Gastrocnemius medialis (tissue), 4 donors: ENCODE measurements at places on chromosomes 4 and X. TPM values are rescaled to one million over a fixed set of nuclear protein-coding genes. Genes with fewer than 3 reads are reported as not detected.
A peak's percentile ranks its signal among the peaks of the same experiment; 100 is the strongest.

The HTRA3 gene
- total RNA-seq = 19.4 TPM

The ATOH1 gene
- 0.19 TPM for total RNA-seq

The KIT gene
- total RNA-seq = 2.3 TPM

The SLC34A2 gene
- not detected for total RNA-seq

The SPANXC gene
- not detected for total RNA-seq

The WDR17 gene
- total RNA-seq = 0.18 TPM

The PLP2 gene
- 53.5 TPM for total RNA-seq

The GATA1 gene
- not detected for total RNA-seq

- no peak for DNase-seq
- H3K27me3 ChIP-seq = no peaks in the 10 kb centered on the region
- no peak overlapping the region for H3K27ac ChIP-seq
- peaks cover 32% of the 10 kb centered on the region for H3K4me1 ChIP-seq
- peak overlapping the region; percentile 57 for H3K4me3 ChIP-seq
Measured at GRCh38 chr4:89055157-89056080, 1.6 kb downstream of the FAM13A start.

DNA sequence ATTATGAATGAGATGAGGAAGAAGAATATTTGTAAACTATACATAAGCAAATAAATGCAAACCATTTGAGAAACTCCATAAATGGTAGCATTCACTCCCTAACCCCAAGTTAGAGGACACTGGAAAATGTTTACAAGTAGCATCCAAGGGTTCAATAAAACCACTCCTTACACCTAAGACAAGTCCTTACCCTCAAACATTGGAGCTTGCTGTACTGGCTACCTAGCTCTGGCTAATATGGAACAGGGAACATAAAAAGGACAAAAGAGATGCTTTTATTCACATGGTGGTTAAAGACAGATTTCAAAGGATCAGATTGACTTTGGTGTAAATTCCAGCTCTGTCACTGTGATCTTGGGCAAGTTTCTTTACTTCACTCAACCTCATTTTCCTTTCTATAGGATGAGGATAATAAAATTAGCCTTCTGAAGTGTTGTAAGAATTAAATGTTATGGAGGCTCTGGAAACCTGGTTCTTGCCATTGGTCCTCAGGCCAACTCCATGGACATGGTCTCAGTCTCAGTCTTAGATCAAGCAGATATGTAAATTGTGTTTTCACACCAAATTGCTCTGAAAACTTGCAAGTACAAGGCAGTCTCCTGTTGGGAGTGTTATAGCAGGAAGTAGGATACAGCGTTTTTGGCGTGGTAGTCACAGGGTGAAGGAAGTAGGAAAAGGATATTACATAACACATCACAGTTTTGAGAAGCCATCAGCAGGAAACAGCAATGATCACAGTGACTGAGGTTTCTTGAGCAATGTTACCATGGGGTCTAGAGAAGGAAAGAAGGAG lies 3.3 kb downstream of the CXCL1 start:
- no peak overlapping the region for H3K4me3 ChIP-seq
- no peaks in the 10 kb centered on the region for H3K36me3 ChIP-seq
- H3K4me1 ChIP-seq = no peaks in the 10 kb centered on the region
- H3K27me3 ChIP-seq = peaks cover 4% of the 10 kb centered on the region
- no peak for DNase-seq
- H3K27ac ChIP-seq = no peak overlapping the region

GRCh38 chrX:115018040-115018647 lies 728 bp upstream of the IL13RA2 start:
- no peaks in the 10 kb centered on the region for H3K27me3 ChIP-seq
- no peaks in the 10 kb centered on the region for H3K4me1 ChIP-seq
- no peak for DNase-seq
- H3K36me3 ChIP-seq = no peaks in the 10 kb centered on the region
- H3K27ac ChIP-seq = no peak overlapping the region

GRCh38 chr4:59222221-59222620 lies 1977.9 kb upstream of the ADGRL3 start:
- H3K4me3 ChIP-seq = no peak overlapping the region
- H3K36me3 ChIP-seq = no peaks in the 10 kb centered on the region
- no peak overlapping the region for H3K27ac ChIP-seq
- DNase-seq = no peak

GRCh38 chr4:147057611-147058190 lies 112.0 kb upstream of the TTC29 start:
- no peak overlapping the region for H3K27ac ChIP-seq
- no peak for DNase-seq
- no peaks in the 10 kb centered on the region for H3K36me3 ChIP-seq
- peak overlapping the region; percentile 46 for H3K4me3 ChIP-seq
- no peaks in the 10 kb centered on the region for H3K4me1 ChIP-seq

DNA sequence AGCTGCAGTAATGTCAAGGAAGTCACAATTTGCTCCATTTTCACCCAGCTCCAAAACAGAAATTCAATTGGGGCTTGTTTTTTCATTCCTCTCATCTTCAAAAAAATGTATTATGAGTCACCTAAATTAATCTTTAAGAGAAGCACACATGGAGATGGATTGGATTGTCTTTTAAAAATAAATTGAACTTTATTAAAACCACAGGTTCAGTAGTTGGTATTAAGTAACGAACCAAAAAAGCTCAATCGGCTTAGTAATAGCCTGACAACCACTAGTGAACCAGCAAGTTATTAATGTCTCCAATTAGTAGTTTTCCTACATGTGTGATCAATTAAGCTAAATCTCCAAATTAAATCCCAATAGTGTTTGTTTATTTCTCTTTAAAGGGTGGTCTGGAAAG lies 283.5 kb upstream of the GIMD1 start:
- H3K36me3 ChIP-seq = no peaks in the 10 kb centered on the region
- H3K27ac ChIP-seq = no peak overlapping the region

DNA sequence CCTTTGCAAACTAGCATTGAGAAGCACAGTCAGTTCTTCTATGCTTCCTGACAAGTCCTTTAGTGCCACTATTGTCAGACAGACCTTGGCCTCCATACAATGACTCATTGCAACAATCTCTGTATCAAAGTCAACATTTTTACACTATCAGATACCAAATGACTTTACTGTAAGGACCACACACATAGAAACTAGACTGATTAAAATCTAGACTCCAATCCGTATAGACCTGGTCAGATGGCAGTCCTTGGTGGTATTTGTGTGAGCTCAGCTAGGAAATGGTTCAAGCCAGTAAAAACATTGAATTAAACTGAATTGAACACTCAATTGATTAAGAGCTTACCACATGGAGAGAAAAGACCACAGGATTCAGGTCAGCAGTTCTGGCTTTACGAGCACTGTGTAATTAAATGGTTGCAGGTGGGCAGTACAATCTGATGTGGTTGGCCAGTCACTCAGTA lies 549.8 kb upstream of the LCORL start:
- H3K27ac ChIP-seq = no peak overlapping the region
- H3K4me1 ChIP-seq = no peaks in the 10 kb centered on the region
- no peaks in the 10 kb centered on the region for H3K27me3 ChIP-seq
- no peak for DNase-seq

- no peaks in the 10 kb centered on the region for H3K27me3 ChIP-seq
- H3K4me1 ChIP-seq = no peaks in the 10 kb centered on the region
- H3K4me3 ChIP-seq = no peak overlapping the region
- H3K27ac ChIP-seq = no peak overlapping the region
- no peak for DNase-seq
Measured at GRCh38 chrX:43716696-43717095, 60.6 kb downstream of the MAOA start.

DNA sequence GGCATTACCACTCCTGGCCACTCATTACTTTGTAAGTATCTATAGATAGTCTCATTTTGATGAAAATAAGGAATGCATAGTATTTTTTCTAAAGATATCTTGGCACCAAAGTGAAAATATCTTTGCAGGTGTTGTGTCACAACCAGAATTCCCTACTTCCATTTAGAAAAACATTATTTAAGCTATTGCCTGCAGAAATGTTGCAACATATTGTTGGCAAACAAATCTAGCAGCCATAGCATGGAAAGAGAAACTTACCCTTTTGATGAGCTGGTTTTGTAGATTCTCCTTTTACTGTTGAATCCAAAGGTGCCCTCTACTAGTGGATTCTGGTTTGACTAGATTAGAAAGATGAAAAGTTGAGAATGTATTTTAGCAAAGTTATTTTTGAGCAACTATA lies 138.8 kb downstream of the AREG start:
- H3K4me1 ChIP-seq = no peaks in the 10 kb centered on the region
- no peak overlapping the region for H3K27ac ChIP-seq
- no peak for DNase-seq
- H3K36me3 ChIP-seq = no peaks in the 10 kb centered on the region
- H3K4me3 ChIP-seq = no peak overlapping the region
- no peaks in the 10 kb centered on the region for H3K27me3 ChIP-seq

DNA sequence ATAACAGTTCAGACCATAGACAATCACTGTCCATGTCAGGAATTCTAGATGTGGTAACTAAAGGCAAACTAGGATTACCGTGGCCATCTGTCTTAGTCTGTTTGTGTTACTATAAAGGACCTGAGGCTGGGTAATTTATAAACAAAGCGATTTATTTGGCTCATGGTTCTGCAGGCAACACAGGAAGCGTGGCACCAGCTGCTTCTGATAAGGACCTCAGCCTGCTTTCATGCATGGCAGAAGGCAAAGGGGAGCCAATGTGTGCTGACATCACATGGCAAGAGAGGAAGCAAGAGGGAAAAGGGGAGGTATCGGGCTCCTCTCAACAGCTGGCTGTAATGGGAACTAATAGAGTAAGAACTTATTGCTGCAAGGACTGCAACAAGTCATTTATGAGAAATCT lies 376.7 kb downstream of the GPM6A start:
- no peak overlapping the region for H3K4me3 ChIP-seq
- H3K27ac ChIP-seq = no peak overlapping the region
- H3K4me1 ChIP-seq = no peaks in the 10 kb centered on the region

GRCh38 chr4:123404533-123404932 lies 7.9 kb downstream of the SPRY1 start:
- H3K27me3 ChIP-seq = no peaks in the 10 kb centered on the region
- DNase-seq = no peak
- peak overlapping the region; percentile 91 for H3K27ac ChIP-seq
- H3K4me3 ChIP-seq = peak overlapping the region; percentile 86

DNA sequence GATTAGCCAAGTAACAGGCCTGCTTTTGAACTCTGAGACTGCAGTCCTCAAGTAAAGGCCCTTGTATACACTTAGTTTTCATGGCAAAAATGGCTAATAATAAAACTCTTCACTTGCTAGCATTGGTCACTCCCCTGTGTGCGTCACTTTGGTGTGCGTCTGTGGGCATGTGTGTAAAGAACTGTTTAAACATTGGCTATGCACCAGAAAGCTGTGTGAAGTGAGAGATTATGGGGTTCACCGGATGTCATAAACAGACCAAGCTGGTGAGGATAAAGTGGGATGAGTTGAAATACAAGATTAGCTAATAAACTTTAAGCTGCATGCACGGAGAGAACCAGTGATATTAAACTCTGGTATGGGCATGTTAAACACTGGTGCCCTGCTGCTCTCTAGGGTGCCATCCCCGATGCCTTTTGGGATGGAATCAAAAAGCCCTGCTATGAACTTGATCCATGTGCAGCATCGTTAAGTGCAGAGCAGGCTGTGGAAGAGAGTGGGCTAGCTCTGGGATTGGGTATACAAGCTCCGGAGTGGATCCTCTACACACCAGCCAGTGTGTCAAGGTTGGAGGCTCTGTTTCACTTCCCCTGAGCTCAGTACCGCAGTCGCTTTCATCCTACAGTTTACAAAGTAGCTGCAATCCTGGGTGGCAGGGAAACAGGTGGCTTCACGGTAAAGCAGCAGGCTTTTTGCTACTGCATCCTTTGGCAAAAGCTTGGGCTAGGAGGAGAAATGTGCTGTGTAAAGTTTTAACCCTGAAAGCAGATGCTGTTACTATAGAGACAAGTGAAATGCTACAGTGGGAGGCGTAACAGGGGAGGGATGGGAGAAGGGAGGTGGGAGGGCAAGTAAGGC lies 108.3 kb upstream of the SLC4A4 start:
- no peaks in the 10 kb centered on the region for H3K36me3 ChIP-seq
- peak overlapping the region; percentile 42 for H3K4me3 ChIP-seq
- peaks cover 34% of the 10 kb centered on the region for H3K4me1 ChIP-seq

DNA sequence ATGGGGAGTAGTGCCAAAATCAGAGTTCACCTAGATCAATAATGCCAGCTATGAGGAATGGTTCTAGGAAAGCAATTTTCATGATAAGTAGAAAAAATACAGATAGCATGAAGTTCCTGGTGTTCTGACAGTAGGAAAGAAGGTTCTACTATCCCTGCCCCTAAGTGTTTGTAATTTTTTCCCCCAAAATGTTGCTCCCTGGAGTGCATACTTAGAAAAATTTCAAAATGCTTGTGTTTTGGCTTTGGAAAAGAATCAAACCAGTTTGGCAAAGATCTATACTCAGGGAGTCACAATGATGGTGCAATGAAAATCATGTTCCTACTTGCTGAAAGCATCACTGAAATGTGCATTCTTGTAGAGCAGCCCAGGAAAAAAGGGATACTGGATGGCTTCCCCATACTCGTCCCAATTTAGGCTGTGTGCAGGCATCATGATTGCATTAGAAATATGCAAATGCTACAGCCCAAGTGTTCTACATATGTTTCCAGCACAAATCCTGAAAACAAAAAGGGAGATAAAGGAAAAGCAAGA lies 74.7 kb downstream of the LPAR4 start:
- no peak overlapping the region for H3K27ac ChIP-seq
- H3K4me1 ChIP-seq = no peaks in the 10 kb centered on the region
- H3K4me3 ChIP-seq = no peak overlapping the region
- H3K36me3 ChIP-seq = no peaks in the 10 kb centered on the region
- no peaks in the 10 kb centered on the region for H3K27me3 ChIP-seq

DNA sequence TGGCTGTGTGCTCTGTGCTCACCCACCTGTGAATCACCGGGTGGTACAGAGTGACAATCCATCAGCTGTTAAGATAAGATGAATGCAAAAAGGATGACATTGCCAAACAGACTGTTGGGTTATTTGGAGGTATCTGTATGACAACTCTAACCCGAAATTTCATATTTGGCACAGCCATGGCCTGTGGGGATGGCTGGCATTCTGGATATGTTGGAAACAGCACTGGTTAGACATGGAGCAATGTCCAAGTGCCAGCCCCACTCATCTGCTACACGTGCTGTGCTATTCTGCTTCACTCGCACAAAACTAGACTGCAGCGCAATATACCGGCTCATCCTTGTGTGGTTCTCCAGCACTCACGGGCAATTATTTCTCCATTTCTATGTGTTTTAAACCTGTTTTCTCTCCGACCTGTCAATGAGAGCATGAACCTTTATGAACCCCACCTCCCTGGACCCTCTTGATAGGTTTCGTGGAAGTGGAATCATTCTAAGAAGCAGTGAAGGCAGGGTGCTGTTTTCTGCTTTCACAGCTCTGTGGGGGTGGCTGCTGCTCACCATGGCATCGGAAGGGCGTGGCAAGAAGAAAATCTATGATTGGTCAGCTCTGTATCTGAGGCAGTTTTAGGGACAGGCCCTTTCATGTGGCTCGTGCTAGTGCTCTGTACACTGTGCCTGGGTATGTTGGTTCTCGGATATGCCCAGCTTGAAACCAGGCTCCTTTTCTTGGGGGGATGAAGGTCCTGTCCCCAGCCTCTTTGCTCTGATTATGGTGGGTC lies 94.9 kb downstream of the ENPP6 start:
- H3K27ac ChIP-seq = no peak overlapping the region
- H3K36me3 ChIP-seq = no peaks in the 10 kb centered on the region
- H3K4me1 ChIP-seq = no peaks in the 10 kb centered on the region
- DNase-seq = no peak
- no peak overlapping the region for H3K4me3 ChIP-seq
- H3K27me3 ChIP-seq = no peaks in the 10 kb centered on the region
